ENCODE measurements at places on chromosomes 2 and 18.

- DNase-seq: no peak
These were observed 277.6 kb downstream of the ZNF804A start for GRCh38 chr2:184875911-184876310.

DNA sequence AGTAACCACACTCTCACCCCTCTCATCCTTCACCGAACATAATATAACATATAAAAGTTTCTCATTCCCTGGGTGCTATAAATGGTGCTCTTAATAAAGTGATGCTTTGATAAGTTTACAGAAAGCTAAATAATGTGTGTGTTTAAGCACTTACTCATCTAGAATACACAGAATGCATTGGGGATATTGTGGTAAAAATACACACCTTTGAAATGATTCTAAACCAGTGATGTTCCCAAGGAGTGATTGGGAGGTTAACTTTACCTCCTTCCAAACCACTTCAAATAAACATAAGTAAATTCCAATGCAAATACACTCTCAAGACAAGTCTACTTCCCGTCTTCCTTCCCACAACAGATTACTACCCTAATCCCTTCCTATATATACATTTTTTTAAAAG is 85.3 kb upstream of the TWSG1 start:
- DNase-seq: no peak

- DNase-seq: no peak
These were observed 2.0 kb downstream of the MAPRE2 start for GRCh38 chr18:35043207-35043606.

GRCh38 chr2:182066400-182067087 is 80.9 kb downstream of the PPP1R1C start:
- DNase-seq: no peak
